Activated CD4-positive, alpha-beta memory T cell treated with anti-CD3 and anti-CD28 coated beads for 36 hours (primary cell): ENCODE measurements at places on chromosomes 2 and 18.

DNA sequence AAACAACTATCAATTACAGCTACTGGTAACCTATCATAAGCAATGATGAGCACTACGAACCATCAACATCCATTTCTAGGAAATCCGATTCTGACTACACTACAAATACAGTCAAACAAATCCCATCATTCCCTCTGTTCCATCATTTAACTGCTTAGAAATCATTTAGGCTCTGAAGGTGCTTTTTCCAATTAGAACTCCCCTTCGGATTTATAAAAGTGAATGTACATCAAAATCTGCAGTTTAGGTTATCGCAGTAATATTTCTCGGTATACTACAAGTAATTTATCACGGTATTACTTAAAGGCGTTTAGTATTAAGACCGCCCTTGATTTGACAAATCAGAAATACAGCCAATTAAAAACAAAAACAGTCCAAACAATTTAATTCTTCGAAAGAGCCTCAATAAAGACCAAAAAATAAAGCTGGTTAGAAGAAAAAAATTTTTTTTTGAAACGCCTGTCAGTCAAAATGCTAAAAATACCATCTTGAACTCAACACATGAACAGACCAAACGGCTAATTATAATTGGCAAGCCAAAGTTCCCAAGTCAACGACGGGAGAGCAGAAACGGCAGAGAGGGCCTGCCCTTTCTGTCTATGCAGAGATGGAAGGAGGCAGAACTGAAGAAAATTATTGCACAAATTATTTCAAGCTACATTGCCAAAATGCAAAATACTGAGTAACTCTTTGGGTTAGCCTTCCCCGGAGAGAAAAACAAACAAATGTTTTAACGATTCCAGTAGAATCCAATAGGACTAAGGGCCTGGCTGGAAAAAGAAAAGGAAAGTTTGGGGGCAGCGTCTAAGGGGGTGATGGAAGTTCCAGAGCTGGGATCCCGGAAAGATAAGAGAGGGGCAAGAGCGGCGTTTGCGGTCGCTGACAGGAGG is 1.2 kb downstream of the VPS54 start:
- no peak for DNase-seq

GRCh38 chr18:63586966-63587365 is at the start of gene SERPINB13:
TSS of gene SERPINB13 (plus strand) at chr18:63587343. CDS start at chr18:63588668, 1,325 bp downstream.
- no peak for DNase-seq

DNA sequence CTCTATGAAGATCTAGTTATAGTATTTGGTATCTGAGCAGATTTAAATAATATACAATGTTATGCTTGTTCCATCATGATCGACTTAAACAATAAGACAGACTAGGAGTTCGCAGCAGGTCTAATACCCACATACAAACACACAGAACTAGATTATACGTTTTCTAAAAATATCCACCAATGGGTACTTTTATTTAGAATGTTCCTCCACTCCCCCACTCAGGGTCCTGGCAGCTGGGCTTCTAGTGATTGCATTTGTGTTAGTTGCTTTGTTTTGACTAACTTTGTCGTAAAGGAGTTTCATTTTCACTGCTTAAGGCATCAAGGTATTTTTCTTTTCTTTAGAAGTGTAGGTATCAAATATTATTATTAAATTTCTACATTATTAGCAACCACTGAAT is 91.4 kb downstream of the RPRM start:
- no peak for DNase-seq

GRCh38 chr2:142588269-142588668 is 289.2 kb upstream of the KYNU start:
- no peak for DNase-seq
